ENCODE measurements at places on chromosomes 2 and 18.

DNA sequence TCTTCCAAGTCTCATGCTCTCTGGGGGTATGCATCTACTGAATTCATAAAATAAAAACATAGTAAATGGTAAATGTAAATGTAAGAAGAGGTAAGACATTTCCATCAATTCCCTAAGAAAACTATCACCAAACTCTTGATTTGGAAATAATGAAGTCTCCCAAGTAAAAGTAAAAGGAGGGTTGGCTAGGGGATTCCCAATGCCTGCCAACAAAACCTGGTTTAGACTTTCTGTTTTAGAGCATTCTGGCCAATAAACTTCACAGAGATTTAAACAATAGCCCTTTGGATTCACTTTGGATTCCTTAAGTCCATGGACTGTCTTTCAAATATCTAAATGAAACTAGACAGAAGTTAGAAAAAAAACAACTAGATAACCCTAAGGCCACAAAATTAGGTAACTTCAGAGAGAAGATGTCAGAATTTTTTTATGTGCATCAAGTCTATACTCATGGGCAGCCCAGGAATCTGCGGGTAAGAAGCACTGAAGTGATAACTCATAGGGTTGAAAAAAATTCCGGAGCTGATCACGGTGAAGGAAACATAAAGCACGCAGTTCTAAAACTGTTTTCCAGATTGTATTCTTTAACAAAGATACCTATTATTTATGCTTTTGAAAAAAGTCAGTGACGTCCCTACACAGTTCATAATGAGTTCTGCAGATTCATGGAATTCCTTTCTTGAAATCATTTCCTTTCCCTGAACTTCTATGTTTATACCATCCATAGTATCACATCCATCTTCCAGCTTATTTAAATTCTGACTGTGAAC is 263.6 kb downstream of the AFF3 start:
- DNase-seq = no peak

GRCh38 chr2:173663835-173664512 is 301.2 kb downstream of the SP3 start:
- no peak for DNase-seq

- DNase-seq = no peak
Observed at GRCh38 chr18:57715671-57716070, 87.4 kb downstream of the ATP8B1 start.

GRCh38 chr18:1270081-1270480 is 365.4 kb downstream of the ADCYAP1 start:
- DNase-seq = no peak

GRCh38 chr2:147086715-147087114 is 758.1 kb upstream of the ACVR2A start:
- no peak for DNase-seq

DNA sequence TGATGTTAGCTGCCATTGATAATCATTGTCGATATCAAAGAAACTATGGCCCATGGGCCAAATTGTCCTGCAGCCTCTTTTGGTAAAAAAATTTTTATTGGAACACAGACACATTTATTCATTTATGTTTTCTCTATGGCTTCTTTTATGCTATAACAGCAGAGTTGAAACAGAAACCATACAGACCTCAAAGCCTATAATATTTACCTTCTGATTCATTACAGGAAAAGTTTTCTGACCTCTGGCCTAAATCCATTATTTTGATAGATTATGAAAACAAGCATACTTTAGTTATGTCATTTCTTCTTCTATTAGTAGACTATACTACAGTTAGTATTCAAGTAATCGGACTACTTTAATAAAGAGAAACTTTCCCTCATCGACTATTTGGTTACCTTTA is 349.7 kb upstream of the GALNT5 start:
- DNase-seq = no peak

All from osteocyte (in vitro differentiated cells).